ENCODE measurements at places on chromosomes 11 and 22.
A peak's percentile ranks its signal among the peaks of the same experiment; 100 is the strongest.

DNA sequence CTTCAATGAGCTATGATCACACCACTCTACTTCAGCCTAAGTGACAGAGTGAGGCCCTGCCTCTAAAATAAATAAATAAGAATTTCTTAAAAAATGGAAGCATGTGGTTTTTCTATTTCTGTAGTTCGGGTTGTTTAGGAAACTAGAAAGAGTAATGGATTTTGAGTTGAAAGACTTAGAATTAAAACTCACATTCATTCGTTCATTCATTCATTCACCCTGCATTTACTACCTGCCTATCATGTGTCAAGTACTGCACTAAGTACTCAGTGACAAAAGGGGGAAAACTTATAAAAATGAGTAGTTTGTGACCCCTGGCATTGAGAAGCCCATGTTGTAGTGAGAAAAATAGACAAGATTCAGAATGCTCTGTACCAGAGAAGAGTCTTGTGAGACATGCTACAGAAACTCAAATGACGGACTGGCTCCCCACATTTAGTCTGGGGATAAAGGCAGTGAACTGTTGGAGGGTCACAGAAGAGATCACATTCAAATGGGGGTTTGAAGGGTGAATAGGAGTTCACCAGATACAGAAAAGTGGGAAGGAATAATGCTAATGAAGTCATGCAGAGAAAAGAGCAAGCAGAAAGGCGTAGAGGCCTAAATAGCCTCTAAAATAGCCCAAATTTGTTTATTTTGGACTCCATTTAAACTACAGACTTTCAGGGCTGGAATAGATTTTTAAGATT lies 7.0 kb downstream of the CSRP3 start:
- no peak for DNase-seq

GRCh38 chr11:93520726-93521509 lies 22.3 kb downstream of the SMCO4 start:
- DNase-seq: peak; percentile 87

DNA sequence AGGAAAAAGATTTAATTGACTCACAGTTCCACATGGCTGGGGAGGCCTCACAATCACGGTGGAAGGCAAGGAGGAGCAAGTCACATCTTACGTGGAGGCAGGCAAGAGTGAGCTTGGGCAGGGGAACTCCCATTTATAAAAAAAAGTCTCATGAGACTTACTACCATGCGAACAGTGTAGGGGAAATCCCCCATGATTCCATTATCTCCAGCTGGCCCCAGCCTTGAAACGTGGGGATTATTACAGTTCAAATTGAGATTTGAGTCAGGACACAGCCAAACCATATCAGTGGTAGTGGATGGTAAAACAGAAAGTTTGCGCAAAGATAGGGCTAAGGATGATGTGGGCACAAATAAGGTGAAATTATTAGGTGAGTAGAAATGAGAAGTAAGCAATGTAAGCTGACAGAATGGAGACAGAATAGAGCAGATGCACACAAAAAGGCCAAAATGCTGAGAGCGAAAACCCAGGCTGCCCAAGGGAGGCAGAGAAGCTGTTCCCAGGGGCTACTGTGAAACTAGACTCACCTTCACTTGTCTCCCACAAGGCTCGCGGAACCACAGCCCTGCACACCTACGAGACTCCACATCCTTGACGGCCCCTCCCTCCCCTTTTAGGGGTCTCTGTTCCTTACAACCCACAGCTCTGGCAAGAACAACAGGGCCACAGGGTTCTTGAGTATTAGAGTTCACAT lies 377.6 kb downstream of the CADM1 start:
- no peak for DNase-seq

DNA sequence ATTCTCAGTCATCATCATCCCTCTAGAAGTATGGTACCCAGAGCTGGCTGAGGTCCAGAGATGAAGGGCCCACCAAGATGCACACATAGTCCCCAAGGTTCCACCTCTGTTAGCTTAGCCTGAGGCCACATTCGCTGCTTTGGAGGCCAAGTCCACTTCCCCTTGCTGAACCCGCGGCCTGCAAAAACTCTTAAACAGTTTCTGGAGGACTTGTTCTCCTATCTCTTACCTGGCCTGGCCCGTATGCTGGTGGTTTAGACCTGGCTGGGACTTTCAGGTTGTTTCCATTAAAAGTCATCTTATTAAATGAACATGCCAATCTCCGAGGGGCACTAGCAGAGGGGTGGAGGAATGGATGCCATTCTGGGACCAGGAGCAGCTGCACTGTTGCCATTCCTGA lies 64.6 kb downstream of the KCNC1 start:
- no peak for DNase-seq

- peak; percentile 56 for DNase-seq
Measured at GRCh38 chr22:43883012-43883661, 8.7 kb downstream of the PNPLA5 start.

DNA sequence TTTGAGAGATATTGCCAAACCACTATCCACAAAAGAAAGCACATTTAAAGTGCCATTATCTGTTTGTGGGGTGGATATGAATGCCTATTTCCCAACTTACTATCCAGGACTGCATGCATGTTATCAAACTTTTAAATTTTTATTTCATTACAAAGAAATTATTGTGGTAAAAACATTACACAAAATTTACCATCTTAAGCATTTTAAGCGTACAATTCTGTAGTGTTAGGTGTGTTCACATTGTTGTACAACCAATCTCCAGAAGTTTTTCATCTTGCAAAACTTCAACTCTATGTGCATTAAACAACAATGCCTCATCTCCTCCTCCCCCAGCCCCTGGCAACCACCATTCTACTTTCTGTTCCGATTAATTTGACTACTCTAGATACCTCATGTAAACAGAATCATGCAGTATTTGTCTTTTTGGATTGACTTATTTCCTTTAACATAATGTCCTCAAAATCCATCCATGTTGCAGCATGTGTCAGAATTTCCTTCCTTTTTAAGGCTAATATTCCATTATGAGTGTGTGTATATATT lies 17.6 kb upstream of the CD44 start:
- DNase-seq: no peak

DNA sequence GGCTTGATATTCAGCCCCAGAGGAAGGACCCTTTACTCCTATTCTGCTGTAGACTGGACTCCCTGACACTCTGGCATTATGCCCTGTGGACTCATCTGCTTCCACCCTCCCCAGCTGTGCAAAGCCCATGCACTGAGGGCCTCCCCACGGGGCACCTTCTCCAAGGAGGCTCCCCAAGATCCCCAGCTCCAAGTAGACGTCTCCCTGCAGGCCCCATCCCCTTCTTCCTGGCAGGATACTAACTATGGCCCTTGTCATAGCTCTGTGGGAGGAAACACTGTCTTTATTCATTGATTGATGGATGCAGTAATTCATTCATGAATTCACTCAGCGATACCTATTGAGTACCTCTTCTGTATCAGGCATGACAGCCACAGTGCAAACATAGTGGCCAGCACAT lies 15.3 kb upstream of the APOL6 start:
- no peak for DNase-seq

DNA sequence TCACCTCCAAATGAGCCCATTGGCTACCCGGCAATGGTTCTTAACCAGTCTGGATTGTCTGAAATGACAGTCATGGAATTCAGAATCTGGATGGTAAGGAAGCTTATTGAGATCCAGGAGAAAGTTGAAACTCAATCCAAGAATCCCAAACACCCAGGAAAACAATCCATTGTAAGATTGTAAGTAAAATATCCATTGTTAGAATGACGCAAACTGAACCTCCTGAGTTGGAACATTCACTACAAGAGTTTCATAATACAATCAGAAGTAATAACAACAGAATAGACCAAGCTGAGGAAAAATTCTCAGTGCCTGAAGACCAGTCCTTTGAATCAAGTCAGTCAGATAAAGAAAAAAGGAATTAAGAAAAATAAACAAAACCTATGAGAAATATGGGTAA lies 22.1 kb downstream of the OR8G5 start:
- no peak for DNase-seq

- peak; percentile 68 for DNase-seq
Measured at GRCh38 chr22:44091021-44091721, 67.1 kb downstream of the PARVB start.

GRCh38 chr11:75198278-75198973 lies 42.1 kb upstream of the TPBGL start:
- no peak for DNase-seq

GRCh38 chr11:114059984-114060391 lies 477 bp downstream of the ZBTB16 start:
- DNase-seq: no peak

- no peak for DNase-seq
Measured at GRCh38 chr11:83764643-83765042, 478.5 kb upstream of the CCDC90B start.

DNA sequence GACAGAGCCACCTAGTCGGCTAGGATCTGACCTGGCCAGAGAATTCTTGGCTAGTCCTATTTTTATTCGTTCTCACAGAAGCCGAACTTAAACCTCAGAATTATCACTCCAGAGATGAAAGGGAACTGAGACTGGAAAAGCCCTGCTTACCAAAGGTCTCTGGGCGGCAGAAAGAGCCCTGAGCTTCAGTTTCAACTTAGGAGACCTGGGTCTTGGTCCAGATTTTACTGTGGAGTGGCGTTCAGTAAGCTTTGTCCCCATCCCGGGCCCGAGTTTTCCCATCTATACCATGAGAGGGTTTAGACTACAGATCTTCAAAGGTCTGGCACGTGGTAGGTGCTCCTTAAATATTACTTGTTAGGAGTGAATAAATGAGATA lies 516 bp downstream of the NEU3 start:
- no peak for DNase-seq
